ENCODE measurements at places on chromosomes 12 and 14.

- no peak for DNase-seq
Measured at GRCh38 chr12:93186131-93186530, 191.6 kb upstream of the NUDT4 start.

- no peak for DNase-seq
Measured at GRCh38 chr12:24135158-24135850, 185.8 kb upstream of the SOX5 start.

DNA sequence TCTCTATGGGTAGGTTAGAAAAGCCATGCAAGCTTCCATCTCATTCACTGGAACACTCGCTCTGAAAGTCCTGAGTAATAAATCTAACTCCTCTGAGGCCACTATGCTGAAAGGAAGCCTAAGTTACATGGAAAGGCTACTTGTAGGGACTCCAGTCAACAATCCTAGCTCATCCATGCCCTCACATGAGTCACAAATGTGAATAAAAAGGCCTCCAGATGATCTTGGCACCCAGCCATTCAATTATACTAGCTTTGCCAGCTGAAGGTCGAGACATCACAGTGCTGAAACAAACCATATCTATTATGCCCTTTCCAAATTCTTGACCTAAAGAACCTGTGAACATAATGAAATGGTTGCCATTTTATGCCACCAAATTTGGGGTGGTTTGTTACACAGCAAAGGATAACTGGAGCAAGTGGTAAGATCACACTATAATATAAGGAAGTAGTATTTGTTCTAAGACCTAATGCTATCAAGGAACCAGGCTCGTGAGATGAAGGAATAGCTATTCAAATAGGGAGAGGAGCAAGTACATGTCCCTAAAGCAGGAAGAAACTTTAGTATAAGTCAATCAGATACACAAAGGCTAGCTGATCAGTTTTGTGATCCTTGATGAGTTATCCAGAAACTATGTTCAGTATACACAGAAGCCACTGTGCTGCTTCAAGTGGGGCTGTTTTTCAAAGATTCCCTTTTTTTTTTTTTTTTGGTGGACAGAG is 142.1 kb downstream of the MED13L start:
- peak; percentile 92 for DNase-seq

DNA sequence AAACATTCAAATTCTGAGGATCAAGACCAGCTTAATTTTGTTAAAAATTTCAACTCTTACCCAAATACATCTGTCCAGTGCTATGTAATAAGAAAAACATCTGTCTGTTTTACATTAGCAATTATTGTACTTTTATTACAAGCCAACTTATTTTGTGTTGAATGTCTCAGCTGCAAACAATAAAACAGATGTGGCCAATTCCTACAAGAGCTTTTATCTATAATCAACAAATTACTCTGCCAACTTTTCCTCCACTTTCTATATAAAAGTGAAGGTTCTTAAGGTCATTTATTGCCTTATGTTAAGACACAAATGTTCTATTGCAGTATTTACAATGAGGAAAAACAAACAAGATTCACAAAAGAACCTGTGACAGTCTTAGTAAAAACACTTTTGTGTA is 72.7 kb downstream of the NOVA1 start:
- DNase-seq = no peak

DNA sequence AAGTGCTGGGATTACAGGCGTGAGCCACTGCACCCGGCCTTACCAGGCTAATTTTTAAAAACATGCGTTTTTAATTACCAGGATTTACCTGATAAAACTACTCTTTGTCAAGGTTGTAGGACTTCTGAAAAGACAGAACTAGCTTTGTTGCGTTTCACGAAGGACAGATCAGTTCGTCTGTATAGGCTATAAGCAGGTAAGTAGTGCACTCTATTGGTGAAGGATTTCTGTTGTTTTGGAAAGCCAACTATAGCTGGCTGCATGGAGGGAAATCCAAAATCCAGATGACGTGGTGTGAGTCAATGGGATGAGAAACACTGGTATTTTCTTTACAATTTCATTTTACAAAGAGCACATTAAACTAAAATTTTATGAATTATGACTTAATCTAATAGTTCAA is 14.6 kb downstream of the GNPNAT1 start:
- no peak for DNase-seq

DNA sequence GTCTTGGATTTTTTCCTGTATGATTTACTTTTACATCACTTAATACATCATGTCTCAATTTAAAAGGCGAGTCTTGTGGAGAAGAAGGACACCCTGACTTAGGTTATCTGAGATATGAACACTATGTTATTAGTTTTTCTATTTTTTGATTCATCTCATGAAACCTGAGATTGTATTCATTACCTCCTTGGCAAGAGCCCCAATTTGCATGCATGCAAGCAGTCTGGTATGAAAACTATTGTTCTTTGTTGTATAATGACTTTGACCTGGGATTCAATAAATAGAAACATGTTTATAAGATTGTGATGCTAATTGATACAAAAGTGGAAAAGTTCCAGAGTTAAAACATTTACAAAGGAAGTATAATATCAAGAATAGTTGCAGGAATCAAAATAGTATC is 576.1 kb downstream of the NOVA1 start:
- DNase-seq = no peak

DNA sequence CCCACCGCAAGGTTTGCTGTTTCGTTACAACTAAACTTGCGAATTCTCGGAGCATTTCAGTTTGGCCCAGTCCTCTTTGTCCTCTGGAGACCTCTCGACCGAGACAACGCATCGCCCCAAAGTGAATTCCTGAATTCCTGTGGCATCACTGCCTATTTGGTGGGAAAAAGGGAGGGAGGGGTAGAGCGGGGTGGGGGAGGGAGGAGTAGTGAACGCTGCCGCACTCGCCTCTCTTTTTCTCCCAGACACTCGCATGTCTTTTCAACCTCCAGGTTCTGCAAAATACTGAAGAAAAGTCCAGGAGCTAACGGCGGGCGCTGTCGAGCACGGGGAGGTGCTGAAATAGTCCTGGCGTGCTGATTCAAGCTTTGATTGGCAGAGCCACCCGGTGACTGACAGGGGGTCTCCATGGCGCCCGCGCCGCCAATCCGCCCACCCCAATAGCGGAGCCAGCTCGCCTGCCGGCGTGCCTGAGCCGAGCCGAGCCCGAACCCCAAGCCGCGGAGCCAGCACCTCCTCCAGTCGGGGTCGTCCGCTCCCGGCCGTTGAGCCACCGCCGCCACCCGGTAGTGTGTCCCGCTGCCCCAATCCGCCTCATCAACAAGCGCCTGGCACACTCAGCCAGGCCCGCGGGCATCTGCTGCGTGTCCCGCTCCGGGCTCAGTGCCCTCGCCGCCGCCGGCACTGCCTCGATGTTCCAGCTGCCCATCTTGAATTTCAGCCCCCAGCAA is at the start of gene SIX6:
Gene SIX6 (plus strand): TSS at position 440 of the 731 bp plus-strand sequence. CDS start 253 bp downstream, at position 693.
- DNase-seq = peak; percentile 46

DNA sequence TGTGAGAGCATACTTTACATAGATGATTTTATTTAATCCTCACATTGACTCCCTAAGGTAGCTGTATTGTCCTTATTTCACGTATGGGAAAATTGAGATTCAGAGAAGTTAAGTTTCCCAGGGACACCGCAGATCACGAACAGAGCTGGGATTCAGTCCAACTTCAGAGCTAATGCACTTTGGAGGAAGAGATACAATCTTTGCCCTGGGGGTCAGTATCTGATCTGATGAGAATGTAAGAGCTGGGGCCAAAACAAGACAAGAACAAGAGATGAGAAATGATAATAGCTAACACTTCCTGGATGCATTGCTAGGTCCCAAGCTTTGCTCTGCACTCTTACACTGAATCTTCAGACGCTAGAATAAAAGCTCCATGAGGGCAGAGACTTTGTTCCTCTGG is 6.0 kb upstream of the CSAD start:
- DNase-seq = no peak

All from dermis blood vessel endothelial cell (primary cell).